KG1 (cell line): ENCODE measurements at places on chromosomes 11 and 22.

GRCh38 chr22:27679693-27680488, 121.7 kb downstream of the MN1 start:
- DNase-seq, result no peak

DNA sequence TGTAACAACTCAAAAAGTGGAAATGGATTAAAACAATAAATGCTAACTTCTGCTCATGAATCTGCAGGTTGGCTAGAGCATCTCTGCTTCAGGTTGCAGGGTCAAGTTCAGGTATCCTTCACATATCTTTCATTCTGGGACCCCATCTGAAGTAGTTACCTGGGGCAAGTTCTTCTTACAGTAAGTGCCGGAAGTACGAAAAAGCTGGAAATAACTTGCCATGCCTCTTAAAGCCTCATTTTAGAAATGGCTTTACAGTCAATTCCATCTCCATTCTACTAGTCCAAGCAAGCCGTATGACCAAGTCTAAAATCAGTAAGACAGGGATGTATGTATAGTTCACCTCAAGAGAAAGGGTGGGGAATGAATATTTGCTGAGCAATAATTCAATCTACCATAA, 93.7 kb downstream of the FCHSD2 start:
- DNase-seq, result no peak

GRCh38 chr11:75432911-75433321, at the start of gene KLHL35:
Gene KLHL35, minus strand, starts transcription at chr11:75433203. Its CDS starts 2,574 bp downstream, at chr11:75430629.
- DNase-seq, result no peak

- no peak for DNase-seq
These were observed 17.0 kb upstream of the NUCB2 start for GRCh38 chr11:17259519-17259918.

DNA sequence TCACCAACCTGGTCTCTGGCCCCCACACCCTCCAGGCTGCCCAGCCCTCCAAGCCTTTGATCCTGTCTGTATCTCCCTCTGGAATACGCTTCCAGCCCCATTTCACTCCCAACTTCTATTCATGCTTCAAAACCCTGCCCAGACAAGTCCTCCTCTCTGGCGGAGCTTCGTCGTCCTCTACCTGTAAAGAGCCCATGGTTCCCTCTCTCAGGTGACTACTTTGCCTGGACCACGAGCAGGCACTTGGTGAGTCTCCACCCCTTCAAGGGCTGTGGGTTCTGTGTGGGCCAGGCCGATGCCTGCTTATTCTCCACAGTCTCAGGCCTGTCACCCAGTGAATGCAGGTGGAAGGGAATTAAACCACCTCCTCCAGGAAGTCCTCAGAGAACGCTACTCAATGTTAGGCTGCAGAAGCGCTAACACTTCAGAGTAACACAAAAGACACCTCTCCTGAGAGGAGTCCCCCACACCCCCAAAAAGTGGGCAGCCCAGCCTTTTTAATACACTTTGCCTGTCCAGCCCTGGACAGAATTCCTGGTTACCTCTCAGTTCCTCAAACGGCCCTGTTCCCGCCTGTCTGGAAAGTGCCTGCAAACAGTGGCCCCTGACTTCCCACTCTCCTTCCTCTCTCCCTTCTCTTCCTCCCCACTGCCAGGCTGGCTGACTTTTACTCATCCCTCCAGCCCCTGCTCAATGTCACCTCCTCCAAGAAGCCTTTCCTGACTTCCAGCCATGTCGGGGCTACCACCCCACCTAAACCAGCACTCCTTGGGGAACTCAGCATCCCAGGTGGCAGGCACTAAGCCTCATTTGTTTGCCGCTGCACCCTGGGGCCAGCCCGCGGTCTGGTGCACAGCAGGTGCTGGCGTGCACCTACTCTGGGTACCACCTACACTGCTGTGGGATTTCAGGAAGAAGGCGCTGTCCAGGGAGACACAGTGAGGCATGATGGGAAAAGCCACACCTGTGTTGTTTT, 9.0 kb downstream of the RAC2 start:
- DNase-seq, result no peak
